Mammary epithelial cell (primary cell): ENCODE measurements at places on chromosomes 12 and 14. TPM values are rescaled to one million over a fixed set of nuclear protein-coding genes. Genes with fewer than 3 reads are reported as not detected.

KLRC3 gene
- not detected for total RNA-seq

GDF3 gene
- total RNA-seq = not detected in 2 replicates

UNC79 gene
- 0.33 TPM for total RNA-seq

NGDN gene
- total RNA-seq = 34.5 and 43.7 TPM in 2 replicates

AICDA gene
- total RNA-seq = not detected

PLEKHD1 gene
- total RNA-seq = not detected

TAS2R50 gene
- total RNA-seq = 0.35 and 1.1 TPM in 2 replicates

CCDC38 gene
- total RNA-seq = 0.16 TPM in 1 of 2 replicates, not detected in the other

LHX5 gene
- total RNA-seq = 0.67 TPM

MYH6 gene
- total RNA-seq = not detected in 2 replicates

TGM1 gene
- total RNA-seq = 21.9 and 26.8 TPM in 2 replicates

CCDC197 gene
- not detected in 2 replicates for total RNA-seq

SLCO1B1 gene
- not detected for total RNA-seq

PLBD1 gene
- not detected in 2 replicates for total RNA-seq
